ENCODE measurements at places on chromosomes 11 and 22.

DNA sequence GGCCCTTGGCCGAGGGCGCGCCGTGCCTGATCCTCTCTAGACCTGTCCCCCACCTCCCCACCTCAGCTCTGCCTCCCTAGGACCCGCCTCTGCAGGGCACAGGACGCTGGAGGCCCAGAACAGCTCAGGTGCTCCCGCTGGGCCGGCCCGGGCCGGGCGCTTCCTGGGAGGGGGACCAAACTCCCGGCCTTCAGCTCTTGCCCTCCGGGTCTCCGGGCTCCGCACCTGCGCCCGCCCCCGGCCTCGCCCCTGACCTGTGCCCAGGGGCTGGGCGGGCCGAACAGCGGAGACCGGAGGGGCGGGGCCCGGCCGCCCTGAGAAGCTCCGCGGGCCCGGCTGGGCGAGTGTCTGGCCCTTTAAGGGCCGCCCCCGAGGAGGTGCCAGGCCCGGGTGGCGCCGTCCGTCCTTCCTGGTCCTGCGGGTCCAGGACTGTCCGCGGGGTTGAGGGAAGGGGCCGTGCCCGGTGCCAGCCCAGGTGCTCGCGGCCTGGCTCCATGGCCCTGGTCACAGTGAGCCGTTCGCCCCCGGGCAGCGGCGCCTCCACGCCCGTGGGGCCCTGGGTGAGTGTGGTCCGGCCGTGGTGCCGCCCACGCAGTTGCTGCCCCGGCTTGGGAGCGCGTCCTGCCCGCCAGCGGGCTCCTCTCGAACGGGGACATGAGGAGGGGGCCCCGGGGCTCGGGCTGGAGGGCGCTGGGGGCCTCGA lies at the start of gene SSH3:
SSH3 (plus strand) TSS at position 399 of the 703 bp plus-strand sequence; CDS start at position 495, 96 bp downstream.
- DNase-seq = peak; percentile 63

DNA sequence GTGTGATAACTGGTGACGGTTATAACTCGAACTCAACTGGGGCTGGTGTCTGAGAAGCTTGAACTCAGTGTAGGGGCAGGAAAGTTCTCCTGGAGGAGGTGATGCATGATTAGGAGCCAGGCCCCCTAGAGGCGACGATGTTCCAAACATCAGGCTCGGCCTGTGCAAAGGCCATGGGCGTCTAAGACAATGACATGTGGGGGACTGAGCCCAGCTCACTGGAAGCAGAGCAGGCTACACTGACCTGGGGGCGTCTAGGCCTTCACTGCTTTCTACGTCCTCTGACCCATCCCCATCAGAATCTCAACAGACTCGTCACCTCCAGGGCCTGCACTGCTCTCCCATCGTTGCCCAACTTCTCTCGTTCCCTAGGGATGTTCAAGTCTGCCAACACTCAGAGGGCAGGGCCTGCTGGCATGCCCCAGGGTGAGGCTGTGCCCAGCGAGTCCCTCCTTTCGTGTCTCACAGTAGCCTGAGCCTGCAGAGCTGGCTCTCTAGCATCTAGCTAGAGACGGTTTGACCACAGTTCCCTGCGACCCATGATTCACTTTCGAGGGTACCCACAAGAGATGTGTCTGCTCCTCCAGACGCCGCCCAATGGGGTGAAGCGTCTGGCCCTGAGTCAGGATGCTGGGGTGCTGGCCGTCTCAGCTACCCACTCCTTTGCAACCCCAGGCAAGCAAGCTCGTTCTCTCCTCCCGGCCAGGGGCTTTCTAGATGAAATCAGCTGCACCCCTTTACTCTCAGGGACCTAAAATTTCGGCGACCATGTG lies 1.1 kb upstream of the ATG16L2 start:
- DNase-seq = peak; percentile 75

DNA sequence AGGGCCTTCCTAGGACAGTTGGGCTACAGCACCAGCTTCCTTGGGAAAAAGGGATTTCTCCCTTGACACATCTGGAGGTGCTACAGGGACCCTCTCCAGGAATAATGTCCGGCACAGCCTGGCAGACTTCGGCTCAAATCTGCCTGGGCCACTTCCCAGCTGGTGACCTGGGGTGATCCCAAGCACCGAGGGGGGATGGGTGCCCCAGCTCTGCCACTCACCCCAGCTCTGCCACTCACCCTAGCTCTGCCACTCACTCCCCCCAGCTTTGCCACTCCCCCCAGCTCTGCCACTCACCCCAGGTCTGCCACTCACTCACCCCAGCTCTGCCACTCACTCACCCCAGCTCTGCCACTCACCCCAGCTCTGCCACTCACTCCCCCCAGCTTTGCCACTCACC lies 9.9 kb downstream of the OSBPL5 start:
- DNase-seq = no peak

- DNase-seq = no peak
These were observed 15.9 kb downstream of the MOGAT2 start for GRCh38 chr11:75733431-75734107.

GRCh38 chr11:96055706-96056387 lies 131.9 kb upstream of the MTMR2 start:
- DNase-seq = peak; percentile 74

DNA sequence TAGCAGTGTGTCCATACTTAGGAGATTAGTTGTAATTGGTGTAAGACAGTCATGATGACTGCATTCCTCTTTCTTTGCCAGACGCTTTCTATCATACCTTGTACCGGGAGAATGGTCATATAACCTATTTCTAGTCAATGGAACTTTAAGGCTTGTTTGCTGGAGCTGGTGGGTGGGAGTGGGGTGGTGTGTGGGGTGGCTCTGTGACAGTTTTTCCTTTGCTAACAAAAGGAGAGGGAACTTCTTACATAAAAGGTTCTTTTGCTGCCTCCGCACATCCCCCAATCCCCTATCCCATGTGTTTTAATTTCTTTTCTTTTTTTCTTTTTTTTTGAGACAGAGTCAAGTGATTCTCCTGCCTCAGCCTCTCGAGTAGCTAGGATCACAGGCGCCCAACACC lies 9.8 kb upstream of the NUCB2 start:
- DNase-seq = no peak

DNA sequence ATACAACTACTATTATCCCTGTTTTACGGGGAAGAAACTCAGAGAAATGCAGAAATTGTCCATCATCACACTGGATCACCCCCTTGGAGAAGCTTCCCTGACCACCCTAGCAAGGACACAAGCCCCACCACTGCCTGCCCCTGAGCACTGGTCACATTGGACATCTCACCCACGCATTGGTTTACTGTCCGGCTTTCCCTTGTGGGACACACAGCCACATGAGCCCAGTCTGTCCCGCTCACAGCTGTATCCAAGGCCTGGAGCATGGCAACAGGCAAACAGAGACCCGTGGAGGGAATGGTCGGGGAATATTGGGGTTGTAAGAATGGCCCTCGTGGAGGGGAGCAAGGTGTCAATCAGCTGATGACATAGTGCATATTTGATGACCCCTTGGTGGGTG lies 42.7 kb upstream of the FGF3 start:
- no peak for DNase-seq

Measured in CD4-positive, alpha-beta T cell treated with Interleukin-6 for 4 hours (primary cell).